Esophagus squamous epithelium (tissue), 5 donors: ENCODE measurements at places on chromosomes 1 and 21.

- DNase-seq, result no peak
Observed at GRCh38 chr1:213883618-213884017, 104.2 kb upstream of the PROX1 start.

DNA sequence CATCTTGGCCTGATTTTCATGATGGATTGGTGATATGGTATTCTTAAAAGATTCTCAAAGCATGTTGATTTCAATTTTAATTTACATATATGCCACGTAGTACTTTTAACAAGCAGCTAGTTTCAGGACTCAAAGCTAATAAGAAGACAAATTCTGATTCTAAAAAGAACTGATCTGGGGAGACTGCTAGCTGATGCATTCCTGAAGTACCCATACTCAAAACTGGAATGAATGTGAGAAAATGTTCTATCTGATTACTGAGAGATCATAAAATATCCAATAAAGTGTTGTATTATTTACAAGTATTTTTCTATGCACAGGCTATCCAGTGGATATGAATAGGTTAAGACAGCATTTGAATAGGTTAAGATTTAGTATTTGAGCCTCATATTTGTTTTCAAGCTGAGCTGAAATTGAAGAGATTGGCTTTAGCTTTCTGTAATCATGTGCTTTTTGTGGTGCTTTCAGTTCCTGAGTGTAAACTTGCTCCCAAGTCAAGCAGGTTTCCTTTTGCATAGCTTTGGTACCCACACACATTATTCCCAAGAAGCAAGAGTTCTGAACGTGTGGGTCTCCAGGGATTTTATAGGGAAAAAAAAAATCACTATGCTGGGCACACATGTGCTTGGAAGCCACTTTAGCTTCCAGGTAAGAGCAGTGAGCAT lies 114.1 kb downstream of the VPS13D start:
- no peak for DNase-seq

- DNase-seq, result no peak
Observed at GRCh38 chr1:45512641-45513054, 9.0 kb downstream of the PRDX1 start.

- no peak for DNase-seq
Observed at GRCh38 chr1:228376262-228376628, 30.4 kb downstream of the TRIM11 start.

GRCh38 chr21:16194788-16195537 lies 465.2 kb downstream of the USP25 start:
- no peak for DNase-seq

DNA sequence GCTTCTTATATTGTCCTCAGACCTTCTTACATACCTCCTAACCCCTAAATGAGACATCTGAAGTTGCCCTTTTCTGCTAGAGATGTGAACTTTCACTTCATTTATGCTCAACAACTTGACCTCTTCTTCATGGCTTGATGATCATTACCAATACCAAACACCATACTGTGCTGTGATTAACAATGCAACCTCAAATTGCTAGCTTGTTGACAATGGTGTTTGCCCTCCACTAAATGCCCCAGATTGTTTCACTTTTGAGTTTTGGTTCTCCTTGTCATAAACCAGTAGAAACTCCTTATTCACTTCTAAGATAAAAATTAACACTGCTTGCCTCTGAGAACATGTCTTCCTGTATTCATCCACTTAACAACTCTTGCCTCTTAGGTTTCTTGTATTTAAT lies 5.6 kb downstream of the JAK1 start:
- DNase-seq, result no peak

DNA sequence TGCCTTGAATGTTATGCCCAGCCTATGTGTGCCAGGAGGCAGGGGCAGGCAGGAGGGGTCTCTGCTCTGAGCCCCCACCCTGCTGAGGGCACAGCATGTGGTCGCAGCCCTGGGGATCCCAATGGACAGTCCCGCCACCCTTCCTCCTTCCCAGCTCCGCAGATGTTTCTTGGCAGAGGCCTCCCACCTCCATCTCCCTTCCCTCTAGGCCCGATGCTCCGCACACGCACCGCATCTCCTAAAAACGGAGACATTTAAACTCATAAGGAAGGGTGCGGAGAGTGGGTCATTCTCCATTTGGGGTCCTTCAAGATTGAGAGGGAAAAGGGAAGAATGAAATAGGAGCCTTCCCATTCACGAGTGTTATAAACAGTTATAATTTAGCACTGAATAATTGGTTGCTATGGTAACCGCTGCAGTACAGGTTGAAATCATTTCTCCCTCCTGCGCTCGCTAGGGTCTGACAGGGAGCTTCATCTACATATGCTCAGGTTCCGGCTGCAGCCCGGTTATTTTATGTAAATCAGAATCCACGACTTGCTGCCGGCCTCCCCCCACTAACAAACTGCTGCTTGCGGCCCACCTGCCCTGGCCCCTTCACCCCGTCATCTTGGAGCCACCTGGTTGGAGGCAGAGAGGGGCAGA lies 16.0 kb downstream of the CHD5 start:
- DNase-seq, result no peak

- no peak for DNase-seq
Observed at GRCh38 chr1:7298749-7299151, 472.3 kb upstream of the VAMP3 start.

GRCh38 chr1:196433000-196433399 lies 175.2 kb downstream of the KCNT2 start:
- no peak for DNase-seq

- DNase-seq, result no peak
Observed at GRCh38 chr1:199747984-199748383, 279.5 kb upstream of the NR5A2 start.

DNA sequence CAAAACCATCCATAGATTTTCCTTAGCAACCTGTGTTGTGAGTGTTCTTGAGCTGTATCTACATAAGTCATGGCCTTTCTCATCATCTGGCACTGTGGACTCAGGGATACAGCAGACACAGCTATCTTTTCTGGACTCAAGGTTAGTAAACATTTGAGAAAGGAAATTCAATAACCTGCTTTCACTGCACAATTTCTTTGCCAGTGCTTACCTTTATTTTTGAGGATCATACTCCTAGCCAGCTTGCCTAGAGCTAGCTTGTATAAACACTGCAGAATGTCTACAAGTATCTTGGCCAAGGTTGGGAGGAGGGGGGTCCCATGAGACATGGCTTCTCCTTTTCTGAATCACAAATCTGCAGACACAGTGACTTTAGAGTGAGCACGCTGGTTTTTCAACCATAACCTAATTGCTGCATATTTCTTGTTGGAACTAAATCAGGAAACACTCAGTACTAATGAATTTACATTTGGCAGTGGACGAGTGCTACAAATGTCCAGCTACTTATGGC lies 27.2 kb downstream of the ADAMTS5 start:
- DNase-seq, result no peak

GRCh38 chr1:228683428-228683827 lies 51.9 kb upstream of the RHOU start:
- DNase-seq, result no peak

DNA sequence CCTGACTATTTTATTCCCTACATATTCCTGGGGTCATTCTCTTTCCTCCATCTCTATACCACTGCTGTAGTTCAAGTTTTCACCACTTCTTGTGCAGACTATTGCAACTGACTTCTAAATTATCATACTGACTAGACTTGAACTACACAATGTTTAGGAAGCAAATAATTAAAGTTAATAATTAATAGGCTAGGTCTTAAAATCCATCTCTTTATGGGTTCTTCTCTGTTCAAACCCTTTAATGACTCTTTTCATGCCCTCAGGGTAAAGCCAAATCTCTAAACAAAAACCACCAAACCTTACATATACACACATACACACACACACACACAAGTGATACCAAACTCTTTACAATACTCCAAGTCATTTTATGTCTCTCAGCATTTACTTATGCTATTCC lies 22.3 kb upstream of the MOB3C start:
- no peak for DNase-seq

GRCh38 chr1:237932816-237933215 lies 42.1 kb upstream of the ZP4 start:
- DNase-seq, result no peak

DNA sequence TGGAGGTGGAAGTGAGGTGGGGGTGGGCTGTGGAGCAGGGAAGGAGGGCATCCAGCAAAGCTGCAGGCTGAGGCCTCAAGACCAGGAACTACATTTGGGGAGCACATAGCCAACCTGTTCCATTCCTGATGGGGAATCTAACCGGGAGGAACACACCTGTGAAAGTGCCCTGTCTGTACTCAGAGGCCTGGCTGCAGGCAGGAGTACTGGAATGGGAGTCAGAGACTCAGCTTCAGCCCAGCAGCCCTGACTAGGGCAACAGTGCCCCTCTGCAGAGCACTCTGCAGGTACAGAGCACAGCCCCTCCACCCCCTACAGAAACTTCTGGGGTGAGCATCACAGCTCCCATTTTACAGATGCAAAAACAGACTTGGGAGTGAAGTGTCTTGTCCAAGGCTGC lies 126.4 kb downstream of the DMRTB1 start:
- DNase-seq, result no peak

DNA sequence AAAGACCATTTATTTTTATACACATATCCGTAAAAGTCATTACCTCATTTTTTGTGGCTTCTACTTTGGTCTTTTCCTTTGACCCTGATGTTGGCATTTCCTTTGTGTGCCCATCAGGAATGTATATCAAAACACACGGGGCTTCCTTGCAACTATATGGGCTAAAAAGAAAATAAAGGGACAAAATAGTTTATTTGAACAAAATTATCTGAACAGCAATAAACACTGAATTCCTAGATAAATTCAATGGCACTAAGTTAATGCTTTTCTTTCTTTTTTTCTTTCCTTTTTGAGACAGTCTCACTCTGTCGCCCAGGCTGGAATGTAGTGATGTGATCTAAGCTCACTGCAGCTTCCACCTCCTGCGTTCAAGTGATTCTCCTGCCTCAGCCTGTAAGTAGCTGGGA lies 45.2 kb downstream of the EPRS1 start:
- no peak for DNase-seq

DNA sequence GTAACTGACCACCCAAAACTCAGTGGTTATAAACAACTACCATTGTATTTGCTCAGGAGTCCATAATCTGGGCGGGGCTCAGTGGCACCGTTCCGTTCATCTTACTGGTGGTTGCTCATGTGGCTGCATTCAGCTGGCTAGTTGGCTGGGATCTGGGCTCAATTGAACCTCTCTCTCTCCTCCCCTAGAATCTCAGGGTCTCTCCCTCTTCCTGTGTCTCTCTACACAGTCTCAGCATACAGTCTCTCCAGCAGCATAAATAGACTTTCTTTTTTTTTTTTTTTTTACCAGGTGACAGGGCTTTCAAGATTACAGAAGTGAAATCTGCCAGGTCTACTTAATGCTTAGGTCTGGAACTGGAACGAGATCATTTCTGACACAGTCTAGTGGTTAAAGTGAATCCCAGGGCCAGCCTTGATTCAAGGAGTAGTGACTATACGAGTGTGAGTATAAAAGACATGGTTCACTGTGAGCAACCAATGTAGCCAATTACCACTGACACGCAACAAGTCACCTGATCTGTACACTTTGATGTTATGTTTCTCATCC lies 193.7 kb upstream of the ESRRG start:
- no peak for DNase-seq

- DNase-seq, result no peak
Observed at GRCh38 chr1:159468321-159468720, 28.8 kb downstream of the OR10J1 start.

- DNase-seq, result no peak
Observed at GRCh38 chr1:211751438-211751837, 76.0 kb upstream of the NEK2 start.

DNA sequence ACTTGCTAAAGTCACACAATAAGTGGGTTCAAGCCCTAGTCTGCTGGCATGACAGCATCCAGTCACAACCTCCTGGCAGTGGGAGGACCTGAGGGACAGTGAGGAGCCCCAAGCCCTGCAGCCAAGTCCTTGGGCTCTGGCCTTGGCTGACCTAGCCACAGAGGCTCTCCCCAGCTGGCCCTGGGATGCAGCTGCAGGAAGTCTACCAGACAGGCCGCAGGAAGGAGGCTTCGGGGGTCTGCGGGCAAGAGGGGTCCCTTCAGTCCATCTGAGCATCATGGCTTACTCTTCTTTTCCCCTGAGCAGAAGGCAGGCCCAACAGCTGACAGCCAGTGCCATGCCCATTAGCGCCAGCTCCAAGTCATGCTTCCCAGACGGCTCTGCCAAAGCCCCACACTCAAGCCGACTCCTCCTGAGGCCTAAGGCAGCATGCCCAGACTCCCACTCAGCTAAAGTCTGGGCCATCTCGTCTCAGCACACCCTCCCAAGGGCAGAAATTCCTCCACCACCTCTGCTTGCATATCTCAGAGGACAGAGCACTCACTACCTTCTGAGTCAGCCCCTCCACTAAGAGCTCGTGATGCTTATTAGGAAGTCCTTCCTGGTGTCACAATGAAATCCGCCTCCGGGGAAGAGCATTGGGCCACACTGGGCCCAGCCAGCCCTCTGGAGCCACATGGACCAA lies 20.1 kb downstream of the SLC1A7 start:
- DNase-seq, result no peak
